ENCODE measurements at places on chromosomes 5 and 9.
A peak's percentile ranks its signal among the peaks of the same experiment; 100 is the strongest.

DNA sequence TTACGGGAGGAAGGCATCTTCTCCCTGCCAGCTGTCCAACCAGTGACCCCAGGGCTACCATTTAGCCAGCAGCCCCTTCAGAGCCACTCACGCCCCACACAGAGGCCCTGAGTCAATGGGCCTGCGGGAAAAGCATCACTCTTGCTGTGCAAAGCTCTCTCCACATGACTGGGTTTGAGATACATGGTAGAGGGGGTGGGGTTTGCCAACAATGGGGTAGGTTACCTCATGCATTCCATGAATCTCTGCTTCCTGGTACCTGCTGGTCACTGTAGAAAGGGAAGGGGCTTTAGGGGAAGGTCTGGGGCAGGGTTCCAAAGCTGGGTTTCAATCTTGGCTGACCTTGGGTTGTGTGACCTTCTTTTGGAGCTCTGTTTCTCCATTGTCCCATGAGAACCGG, 22.9 kb upstream of the TTLL11 start:
- no peak for DNase-seq

- DNase-seq: peak; percentile 71
Observed at GRCh38 chr9:126411225-126411947, 84.8 kb downstream of the MVB12B start.

GRCh38 chr9:33750307-33750838, 45.0 kb upstream of the PRSS3 start:
- DNase-seq: no peak

DNA sequence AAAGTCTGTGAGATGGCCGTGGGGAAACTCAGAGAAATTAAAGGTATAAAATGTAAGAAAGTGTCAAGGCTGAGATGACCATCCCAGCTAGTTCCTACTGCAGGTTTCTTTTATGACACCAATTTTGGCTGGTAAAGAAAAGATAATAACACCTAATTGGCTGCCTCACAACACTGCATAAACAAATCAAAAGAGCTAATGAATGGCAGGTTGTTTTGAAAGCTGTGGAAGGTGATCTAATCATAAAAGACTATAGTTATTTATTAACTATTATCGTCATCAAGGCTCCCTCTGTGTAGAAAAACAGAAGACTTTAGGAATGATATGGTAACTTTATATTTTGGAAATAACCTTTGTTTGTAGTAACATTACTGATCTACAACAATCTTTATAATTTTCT, 3.5 kb upstream of the SPINK5 start:
- no peak for DNase-seq

- no peak for DNase-seq
Observed at GRCh38 chr9:89207026-89207425, 28.4 kb upstream of the SHC3 start.

DNA sequence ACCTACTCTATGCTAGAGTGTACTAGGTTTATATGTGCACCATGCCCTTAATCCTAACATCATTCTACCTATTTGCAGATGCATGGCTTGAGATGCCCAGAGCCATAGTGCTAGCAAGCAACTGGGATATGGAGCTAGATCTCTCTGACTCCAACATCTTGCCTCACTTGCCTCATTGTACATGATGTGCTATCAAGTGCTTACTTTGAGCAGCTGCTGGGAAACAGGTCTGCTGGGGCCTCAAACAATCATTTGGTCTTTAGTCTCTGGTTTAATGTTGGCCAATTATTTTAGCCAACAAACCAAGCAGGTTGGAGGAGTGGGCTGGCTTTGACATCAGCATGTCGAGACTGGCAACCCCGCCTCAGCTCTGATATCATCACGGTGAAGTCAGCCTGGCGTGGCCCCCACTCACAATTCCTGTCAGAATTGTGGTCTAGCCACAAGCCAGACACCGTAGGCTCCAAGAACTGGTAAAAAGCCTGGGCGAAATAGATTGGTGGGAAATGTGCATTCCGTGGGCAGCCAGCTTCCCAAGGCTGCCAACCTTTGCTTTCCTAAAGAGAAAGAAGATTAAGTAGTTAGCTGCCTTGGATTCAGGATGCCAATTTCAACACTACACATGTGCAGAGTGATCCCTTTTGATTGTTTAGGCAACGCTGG, 21.1 kb upstream of the GAS1 start:
- no peak for DNase-seq

DNA sequence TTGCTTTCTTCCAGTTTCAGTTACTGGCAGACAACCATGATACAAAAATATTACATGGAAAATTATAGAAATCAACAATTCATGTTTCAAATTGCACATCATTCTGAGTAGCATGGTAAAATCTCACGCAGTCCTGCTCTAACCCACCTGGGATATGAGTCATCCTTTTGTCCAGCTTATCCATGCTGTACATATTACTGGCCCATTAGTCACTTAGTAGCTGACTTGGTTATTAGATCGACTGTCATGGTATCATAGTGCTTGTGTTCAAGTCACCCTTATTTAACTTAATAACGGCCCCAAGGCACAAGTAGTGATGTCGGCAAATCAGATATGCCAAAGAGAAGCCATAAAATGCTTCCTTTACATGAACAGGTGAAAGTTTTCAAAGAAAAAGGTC, 41.2 kb downstream of the NADK2 start:
- DNase-seq: no peak

- DNase-seq: no peak
Observed at GRCh38 chr9:114759512-114760341, 46.1 kb downstream of the TNFSF15 start.

DNA sequence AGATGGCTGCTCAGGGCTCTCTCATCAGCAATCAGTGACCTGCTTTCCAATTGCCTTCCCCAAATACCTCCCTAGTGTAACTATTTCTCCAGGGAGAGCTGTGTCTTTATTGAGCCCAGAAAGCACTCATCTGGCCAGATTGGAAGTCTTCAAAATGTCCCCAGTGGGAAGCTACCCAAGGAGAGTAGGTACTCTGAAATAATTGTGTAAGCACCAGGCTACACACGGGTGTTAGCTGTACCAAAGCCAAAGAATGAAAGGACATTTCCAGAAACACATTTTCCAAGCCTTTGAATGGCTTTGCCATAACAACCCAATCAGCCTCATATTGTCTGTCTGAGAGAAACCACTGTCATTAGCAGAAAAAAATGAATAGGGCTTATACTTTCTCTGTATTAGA, 318.8 kb downstream of the FAM170A start:
- no peak for DNase-seq

DNA sequence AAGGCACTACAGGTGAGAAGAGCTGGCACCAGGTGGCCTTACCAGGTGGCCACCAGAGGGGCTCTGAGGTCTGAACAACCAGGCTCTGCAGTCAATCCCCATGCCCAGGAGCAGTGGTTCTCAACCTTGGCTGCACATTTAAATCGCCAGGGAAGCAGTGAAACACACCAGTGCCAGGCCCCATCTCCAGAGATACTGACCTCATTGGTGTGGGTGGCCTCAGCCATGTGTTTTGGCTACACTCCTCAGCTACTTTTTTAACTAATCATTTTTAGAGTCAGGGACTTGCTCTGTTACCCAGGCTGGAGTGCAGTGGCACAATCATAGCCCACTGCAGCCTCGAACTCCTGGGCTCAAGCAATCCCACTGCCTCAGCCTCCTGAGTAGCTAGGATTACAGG, 56.0 kb downstream of the GABBR2 start:
- no peak for DNase-seq

- no peak for DNase-seq
Observed at GRCh38 chr9:88833946-88834345, 157.3 kb upstream of the S1PR3 start.

DNA sequence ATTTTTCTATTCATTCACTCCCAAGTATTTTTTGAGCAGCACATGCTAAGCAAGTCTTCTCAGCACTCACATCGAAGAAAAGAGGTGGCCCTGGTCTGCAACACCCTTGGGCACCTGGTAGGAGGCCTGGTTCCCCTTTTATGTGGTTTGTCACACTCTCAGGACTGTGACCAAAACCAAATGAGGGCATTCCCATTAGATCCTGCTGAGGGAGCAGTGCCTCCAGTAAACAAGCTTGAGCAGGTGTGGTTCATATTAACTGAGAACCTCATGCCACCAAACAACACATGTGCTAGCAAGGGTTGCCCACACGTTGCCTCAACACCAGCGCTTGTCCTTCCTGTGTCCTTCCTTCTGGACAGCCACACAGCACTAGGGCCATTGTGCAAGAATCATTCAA, 26.9 kb upstream of the SYK start:
- no peak for DNase-seq

GRCh38 chr5:136730426-136730825, 365.1 kb upstream of the TRPC7 start:
- DNase-seq: no peak

DNA sequence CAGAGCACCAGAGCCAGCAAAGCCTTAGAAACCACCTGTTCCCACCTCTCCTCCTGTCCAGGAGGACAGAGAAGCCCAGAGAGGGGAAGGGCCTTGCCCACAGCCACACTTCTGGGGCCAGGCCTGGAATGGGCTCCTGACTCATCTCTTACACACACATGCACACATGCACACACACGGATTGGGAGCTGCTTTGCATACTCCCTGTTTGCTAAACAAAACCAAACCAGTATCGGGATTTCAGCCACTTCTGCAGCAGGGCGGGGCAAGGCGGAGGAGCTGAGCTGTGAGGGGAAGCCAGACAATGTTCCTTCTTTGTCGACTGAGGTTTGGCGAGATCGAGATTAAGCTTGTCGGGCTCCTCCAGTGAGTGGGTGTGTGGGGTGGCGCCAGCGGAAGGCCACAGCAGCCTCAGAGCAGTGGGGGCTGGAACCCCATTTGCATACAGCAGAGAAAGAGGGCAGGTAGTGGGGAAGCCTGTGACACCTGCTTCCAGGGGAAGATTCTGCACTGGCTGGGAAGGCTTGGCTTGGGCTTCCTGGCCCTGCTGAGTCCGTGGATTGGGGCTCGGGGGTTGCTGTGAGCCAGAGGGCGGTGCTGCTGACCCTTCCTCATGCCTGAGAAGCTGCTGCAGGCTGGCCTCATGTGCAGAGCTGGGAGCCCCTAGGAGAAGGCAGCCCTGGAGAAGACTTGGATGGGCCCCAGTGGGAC, 16.1 kb downstream of the GFI1B start:
- DNase-seq: no peak

DNA sequence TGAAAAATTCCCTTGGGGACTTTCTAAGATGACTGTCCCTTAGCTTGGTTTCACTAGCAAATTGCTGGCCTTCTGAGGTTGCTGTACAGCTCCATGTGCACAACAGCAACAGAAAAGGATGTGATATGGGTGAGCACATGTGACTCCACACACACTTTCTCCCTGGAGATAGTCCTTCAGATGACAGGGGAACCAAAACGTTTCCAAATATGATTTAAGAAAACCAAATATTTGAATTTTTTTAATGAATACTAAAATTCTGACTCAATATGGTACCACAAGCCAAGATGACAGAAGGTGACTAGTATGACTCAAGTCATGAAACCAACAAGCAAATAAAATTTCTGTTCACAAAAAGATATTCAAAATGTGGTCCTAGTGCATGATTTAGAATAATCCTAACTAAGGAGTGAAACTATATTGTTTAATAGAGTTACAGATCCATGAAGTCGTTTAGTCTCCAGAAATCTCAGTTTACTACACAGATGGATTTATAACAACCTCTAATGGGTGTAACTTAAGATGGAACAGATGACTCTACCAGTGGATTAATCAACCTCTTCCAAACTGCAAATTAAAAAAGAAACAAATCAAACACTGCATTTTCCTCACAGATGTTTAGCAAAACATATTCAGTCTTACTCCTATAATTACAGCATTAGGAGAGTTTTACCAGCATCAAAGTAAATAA, 144.8 kb upstream of the PIK3R1 start:
- no peak for DNase-seq

DNA sequence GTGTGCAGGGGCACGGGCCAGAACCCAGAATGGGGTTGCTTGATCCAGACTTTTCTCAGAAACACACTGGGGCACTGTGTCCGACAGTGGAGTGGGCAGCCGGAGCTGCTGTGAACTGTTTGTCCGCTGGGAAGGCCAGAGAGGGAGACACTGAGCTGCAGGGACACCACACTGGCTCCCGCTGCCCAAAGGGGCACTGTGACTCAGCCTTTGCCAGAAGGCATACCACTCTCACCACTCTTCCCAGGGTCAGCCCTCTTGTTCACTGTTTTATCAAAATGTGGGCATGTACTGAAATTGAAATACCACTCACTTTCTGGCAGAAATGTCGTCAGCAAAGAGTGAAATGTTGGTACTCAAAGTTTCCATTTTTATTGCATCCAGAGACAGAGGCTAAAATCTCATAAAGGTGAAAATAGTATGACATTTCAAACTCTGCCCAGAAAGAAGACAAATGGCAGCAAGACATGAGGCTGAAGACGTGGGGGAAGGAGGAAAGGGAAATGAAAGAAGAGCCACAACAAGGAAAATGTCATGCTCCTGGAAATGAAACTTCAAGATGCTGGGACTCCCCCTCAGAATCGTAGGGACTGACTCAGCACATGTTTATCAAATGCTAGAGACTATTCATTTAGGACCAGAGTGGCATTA, 4.5 kb upstream of the IL7R start:
- DNase-seq: peak; percentile 59

DNA sequence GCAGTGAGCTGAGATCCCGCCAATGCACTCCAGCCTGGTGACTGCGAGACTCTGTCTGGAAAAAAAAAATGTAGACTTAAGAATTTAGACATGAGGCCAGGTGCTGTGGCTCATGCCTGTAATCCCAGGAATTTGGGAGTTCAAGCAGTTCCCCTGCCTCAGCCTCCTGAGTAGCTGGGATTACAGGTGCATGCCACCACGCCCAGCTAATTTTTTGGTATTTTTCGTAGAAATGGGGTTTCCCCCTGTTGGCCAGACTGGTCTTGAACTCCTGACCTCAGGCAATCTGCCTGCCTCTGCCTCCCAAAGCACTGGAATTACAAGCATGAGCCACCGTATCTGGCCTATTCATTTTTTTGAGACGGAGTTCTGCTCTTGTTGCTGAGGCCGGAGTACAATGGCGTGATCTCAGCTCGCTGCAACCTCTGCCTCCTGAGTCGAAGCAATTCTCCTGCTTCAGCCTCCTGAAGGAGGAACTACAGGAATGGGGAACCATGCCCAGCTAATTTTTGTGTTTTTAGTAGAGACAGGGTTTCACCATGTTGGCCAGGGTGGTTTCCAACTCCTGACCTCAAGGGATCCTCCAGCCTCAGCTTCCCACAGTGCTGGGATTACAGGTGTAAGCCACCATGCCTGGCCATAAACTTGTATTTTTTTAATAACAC, 14.0 kb downstream of the DDX46 start:
- no peak for DNase-seq

- peak; percentile 39 for DNase-seq
Observed at GRCh38 chr5:100889165-100889743, 13.8 kb downstream of the ST8SIA4 start.

DNA sequence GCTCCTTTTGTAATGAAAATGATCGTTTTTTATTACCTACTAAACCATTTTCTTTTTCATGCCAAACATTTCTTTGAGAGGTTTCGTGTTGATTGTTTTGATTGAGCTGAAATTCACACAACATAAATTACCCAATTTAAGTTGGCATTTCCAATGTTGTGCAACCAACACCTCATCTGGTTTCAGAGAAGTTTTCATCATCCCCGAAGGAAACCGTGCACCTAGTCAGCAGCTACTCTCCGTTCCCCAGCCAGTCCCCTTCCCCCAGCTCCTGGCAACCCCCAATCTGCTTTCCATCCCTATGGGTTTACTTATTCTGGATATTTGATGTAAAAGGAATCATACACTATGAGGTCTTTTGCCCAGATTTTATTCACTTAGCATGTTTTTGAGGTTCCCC, 123.6 kb downstream of the ADCY2 start:
- DNase-seq: no peak

Measured in naive thymus-derived CD4-positive, alpha-beta T cell (primary cell).